ENCODE measurements at places on chromosomes 4 and X. TPM values are rescaled to one million over a fixed set of nuclear protein-coding genes. Genes with fewer than 3 reads are reported as not detected.

ADGRG2 gene
- not detected for total RNA-seq

RASSF6 gene
- 0.06 TPM for total RNA-seq

MOSPD2 gene
- total RNA-seq, result 11.6 TPM

OTUD4 gene
- total RNA-seq, result 43.9 TPM

TASL gene
- 3.1 TPM for total RNA-seq

GPM6B gene
- not detected for total RNA-seq

LANCL3 gene
- 0.37 TPM for total RNA-seq

ARHGAP24 gene
- 0.28 TPM for total RNA-seq

CACNA1F gene
- total RNA-seq, result 2.2 TPM

SASH3 gene
- 239 TPM for total RNA-seq

KLHL8 gene
- total RNA-seq, result 13.7 TPM

HMX1 gene
- total RNA-seq, result not detected

CXCR3 gene
- total RNA-seq, result 107 TPM

HCCS gene
- total RNA-seq, result 19.3 TPM

BLTP1 gene
- total RNA-seq, result 52.5 TPM

SSX4 gene
- not detected for total RNA-seq

Data from activated naive CD8-positive, alpha-beta T cell treated with anti-CD3 and anti-CD28 coated beads, Interleukin-2, amount 10 ng/mL, durations not matched to agents 7 days and 5 days (primary cell).